Stimulated activated CD4-positive, alpha-beta T cell treated with anti-CD3 and anti-CD28 coated beads, Interleukin-4, amount 100 ng/mL, for 24 hours (primary cell): ENCODE measurements at places on chromosomes 7 and 10.

DNA sequence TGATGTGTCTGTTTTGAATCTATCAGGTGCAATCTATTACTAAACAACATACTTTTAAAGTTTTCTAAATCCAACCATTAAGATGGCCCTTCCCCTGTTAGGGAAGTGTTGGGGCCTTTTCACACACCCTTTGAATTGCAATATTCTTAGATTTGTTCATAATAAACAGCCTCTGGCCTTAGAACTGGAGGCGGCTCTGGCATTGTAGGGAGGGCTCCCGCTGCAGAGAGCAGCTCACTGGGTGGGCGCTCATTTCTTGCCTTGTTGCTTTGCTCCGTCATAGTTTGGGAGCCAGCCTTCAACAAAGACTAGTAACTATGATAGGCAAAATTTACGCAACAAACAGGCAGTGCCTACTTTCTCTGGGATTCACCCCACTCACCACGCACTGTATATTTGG, 4.2 kb upstream of the HOXA10 start:
- DNase-seq, result no peak

DNA sequence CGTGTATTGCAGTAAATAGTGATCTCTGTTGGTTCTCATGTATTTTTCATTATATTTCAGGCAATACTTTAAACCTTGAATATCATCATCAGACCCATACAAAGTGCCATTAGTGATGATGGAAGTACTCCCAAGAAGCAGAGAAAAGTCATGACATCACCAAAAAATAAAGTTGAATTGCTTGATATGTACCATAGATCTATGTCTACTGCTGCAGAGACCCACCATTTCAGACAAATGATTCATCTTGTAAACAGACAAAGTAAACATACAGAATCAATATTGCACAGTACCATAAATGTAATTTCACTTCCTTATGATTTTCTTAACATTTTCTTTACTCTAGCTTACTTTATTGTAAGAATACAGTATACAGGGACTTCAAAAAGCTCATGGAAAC, 347.8 kb downstream of the IPMK start:
- DNase-seq, result no peak

- peak; percentile 29 for DNase-seq
Observed at GRCh38 chr10:11685787-11686218, 56.4 kb upstream of the ECHDC3 start.

DNA sequence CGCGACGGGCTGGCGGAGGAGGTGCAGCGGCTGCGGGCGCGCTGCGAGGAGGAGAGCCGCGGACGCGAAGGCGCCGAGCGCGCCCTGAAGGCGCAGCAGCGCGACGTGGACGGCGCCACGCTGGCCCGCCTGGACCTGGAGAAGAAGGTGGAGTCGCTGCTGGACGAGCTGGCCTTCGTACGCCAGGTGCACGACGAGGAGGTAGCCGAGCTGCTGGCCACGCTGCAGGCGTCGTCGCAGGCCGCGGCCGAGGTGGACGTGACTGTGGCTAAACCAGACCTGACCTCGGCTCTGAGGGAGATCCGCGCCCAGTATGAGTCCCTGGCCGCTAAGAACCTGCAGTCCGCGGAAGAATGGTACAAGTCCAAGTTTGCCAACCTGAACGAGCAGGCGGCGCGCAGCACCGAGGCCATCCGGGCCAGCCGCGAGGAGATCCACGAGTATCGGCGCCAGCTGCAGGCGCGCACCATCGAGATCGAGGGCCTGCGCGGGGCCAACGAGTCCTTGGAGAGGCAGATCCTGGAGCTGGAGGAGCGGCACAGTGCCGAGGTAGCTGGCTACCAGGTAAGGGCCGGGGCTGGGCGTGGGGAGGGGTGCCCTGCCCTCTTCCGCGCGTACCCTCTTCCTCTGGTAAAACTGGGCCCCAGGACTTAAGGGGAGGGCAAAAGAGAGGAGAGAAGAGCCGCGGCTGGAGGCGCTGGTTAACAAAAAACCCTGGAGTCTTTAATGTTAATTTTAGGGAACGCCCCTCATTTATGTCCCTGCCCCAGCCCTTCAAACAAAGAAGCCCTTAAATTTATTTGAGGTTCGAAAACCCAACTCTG, 987 bp downstream of the INA start:
- no peak for DNase-seq

DNA sequence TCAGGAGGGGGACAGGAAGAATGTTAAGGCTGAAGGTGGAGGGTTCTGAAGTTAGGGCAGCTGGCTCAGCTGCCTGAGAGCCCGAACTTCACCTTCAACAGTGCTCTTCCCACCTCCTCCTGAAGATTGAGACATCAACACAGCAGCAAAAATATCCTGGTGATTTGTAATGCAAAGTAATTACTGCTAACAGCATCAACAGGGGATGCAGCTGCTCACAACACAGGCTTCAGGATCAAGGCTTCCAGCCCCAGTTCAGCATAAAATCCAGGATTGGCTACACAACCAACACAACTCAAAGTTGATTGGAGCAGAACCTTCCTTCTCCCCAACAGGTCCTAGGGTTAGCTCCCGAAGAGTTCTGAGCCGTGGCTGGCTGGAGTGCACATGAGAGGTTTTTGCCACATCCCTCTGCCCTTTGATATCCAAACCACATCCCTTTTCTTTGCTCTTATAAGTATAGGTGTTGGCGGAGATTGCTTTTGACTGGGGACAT, 242.4 kb downstream of the KIAA1217 start:
- DNase-seq, result no peak

DNA sequence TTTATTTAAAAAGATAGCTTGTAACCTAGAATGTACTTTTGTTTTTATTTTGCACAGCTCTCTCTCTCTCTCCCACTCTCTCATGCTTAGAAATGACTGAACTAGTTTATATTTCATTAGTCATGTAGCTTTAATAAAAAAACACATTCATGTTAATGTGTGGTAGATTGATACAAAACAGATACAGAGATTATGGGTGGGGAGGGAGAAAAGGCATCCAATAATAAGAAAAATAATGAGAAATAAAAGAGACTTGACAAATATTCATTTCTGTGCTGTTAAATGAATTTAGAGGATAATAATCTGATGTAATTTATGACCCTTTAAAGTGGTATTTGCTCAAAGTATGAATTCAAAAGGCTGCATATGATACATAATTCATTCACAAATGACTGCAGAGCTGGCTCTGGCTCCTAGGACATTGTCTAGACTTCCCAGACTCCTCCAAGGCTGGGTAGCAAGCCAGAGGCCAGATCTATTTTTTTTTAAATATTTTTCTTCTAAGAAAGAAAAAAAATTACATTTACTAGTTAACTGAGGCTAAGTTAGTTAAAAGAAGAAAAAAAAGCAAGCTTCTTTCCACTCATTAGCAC, 105.7 kb upstream of the DNAJB12 start:
- DNase-seq, result no peak

DNA sequence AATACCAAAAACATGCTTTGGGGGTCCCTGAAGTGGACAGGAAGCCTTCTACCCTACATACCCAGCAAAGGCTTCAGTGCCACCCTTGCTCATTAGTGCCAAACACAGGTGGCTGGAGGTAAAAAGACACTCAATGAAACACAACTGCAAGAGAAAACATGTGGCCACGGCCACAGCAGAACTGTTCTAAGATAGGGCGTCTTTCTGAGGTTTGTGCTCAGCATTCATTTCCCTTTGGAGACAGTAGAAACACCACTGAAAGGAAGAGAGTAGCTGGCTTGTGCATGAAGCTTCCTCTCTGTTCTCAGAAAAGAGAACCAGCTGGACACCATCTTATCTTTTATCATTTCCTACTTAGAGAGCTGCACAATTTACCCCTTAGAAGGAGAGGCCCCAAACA, 143.0 kb downstream of the PLXNA4 start:
- no peak for DNase-seq

DNA sequence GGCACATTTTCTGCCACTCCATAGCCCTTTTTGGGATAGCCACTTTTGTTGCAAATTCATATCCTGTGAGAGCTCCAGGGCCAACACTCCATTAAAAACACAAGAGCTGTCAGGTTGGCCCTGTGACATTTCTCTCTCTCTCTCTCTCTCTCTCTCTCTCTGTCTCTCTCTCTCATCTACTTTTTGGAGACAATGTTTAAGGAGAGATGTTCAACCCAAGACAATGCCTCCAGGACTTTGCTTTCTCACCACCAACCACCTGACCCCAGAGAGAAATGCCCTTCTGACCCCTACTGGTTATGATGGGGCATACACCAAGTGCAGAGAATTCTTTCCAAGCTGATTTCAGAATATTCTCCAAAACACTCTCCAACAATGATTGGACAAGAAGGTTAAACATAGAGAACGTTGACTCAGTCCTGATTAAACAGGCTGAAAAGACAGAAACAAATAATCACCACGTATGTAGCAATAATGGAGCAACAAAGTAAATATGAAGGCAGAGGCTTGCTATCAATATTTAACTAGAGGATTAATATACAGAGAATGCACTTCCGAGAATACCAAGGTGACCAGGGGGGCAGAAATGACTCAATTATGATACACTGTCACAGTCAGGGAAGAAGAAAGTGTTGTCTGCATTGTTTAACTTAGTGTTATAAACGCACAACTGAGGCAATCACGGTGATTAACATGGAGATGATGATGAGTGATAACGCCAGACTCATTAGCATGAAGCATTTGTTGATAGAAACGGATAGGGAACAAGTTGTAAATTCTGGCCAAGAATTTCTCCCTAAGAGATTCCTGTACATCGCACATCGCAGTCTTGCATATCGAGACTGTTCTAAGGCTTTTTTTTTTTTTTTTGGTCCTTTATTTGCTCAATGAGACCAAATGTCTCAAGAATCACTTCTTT, 178.5 kb downstream of the NRP1 start:
- peak; percentile 56 for DNase-seq

DNA sequence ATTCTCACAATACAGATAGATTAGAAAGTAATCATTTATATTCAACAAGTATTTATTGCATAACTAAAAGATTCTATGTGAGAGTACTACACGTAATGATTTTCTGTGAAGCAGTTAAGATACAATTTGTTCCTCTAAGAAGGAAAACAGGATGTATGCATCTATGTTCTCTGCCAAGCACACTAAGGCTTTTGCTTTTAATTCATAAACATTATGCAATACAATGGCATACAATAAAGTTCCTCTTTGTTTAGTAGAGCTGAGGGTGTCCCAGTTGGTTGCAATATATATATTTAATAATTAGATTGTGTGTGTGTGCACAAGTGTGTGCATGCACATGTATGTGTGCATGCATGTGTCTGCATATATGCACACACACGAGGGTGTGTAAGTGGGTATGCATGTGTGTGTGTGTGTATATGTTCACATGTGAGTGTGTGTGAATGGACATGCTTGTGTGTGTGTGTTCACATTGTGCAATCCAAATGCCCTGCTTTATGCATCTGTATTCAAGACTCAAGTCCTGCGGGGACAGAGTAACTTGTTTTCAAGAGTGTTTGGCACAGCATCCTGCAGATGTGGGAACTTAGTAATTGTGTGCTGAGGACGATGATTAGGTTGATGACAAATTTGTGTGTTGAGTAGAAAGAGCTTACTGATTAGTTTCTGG, 481.5 kb upstream of the KLF6 start:
- no peak for DNase-seq

- DNase-seq, result no peak
Observed at GRCh38 chr7:52302765-52303520, 732.5 kb upstream of the POM121L12 start.

GRCh38 chr7:87628780-87629569, 777 bp downstream of the RUNDC3B start:
- peak; percentile 5 for DNase-seq

GRCh38 chr7:43054052-43054722, 58.3 kb upstream of the HECW1 start:
- no peak for DNase-seq

DNA sequence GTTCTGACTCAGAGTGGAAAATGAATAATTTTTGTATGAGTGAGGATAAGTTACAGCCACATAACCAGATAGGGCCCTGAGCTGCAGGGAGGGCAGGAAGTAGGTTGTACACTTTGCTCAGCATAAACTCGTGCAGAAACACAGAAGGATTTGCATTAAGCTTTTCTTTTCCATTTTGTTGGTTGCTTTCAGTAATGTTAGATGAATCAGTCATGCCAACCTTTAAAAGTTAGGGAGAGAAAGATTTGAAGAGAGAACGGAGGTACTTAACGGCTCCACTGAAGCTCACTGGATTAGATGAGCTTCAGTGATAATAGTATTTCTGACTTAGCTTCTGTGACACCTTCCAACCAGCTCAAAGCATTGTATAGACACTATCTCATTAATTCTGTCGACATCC, 348.1 kb downstream of the GATA3 start:
- DNase-seq, result peak; percentile 61

GRCh38 chr10:43132867-43133787, 5.1 kb upstream of the CSGALNACT2 start:
- no peak for DNase-seq

DNA sequence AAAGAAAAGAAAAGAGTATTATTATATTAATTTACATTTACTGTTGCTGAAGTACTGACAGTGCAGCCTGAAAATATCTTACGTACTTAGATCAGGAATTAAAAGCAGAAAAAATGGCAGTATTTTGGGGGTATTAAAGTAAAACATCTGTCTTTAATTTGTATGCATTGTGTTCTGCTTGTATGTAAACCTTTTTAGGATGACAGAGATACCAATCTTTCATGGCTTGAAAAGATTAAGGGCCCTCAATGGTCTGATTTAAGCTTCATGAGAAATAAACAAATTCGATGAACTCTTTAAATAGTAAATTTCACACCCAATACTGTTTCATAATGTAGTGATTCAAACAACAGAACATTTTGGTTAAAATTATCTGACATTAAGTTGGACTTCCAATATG, 116.3 kb downstream of the MLLT10 start:
- DNase-seq, result no peak

GRCh38 chr7:2272031-2272430, 30.0 kb downstream of the NUDT1 start:
- DNase-seq, result no peak

GRCh38 chr7:22477876-22478450, 22.0 kb downstream of the STEAP1B start:
- DNase-seq, result no peak

GRCh38 chr7:139036901-139037300, 1.1 kb upstream of the ZC3HAV1L start:
- no peak for DNase-seq

DNA sequence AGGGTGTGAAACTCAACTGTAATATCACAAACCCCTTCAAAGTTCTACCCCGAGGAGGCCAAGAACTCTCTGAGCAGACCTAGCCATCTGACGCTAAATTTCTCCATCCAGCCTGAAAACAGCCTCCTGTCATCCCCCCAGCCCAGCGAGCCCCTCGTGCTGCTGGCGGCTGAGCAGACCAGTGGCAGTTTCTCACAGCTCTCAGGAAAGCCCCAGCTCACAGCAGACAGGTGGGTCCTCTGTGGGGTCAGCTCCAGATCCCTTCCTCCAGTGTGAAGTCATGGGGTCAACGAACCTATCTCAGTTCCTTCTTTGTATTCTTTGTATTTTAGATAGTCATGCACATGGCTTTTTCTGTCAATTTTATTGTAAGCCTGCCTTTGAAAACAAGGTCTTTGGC, 7.8 kb downstream of the GARIN1A start:
- no peak for DNase-seq

DNA sequence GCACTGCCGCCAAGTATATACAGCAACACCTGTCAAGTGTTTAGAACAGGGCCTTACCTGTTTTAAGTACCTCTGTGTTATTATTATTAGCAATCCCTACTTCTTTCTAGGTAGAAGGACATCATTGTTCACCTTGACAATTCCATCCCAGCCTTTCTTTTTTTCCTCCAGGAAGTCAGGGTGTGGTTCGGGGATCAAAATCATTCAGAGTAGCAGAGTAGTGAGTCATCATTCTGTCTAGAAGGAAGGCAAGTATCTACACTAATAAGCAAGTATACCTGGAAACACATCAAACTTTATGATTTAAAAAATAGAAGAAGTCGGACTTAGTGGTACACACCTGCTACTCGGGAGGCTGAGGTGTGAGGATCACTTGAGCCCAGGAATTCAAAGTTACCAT, 25.5 kb upstream of the CAPZA2 start:
- no peak for DNase-seq
